ENCODE measurements at places on chromosomes 1 and 21.

- DNase-seq, result no peak
These were observed 33.6 kb downstream of the COL18A1 start for GRCh38 chr21:45438391-45439145.

DNA sequence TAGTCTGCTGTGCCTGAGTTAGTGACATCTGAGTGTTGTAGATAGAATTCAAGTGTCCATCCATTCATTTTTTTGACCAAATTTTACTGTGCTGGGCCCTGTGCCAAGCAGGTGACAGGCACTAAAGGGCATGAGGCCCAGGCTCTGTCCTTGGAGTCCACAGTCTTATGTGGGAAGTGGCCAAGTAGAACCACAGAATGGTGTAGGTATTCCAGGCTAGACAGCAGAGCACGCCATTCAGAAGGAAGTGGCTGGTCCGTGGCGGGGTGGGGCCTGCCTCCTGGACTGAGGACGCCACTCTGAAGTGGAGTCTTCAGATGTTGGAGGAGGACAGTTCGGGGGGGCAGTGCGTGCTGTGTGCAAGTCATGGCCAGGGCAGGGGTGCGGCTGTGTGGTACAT lies 68.9 kb upstream of the ACTL8 start:
- no peak for DNase-seq

DNA sequence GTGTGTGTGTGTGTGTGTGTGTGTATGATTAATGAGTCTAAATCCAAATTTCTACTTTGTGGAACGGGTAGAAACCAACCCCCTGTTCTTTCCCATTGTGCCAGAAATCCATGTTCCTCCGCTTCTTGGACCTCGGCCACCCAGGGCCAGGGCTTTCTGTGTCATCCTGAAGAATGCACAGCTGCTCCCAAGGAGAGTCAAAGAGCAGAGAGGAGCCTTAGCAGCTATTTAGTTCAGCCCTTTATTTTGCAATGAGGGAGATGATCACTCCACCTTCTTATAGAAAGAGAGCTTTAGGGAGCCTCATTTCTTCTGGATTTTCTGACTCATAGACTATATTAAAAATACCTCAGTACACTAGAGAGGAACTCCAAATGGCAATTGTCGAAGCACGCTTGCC lies 489.3 kb upstream of the VAMP3 start:
- no peak for DNase-seq

DNA sequence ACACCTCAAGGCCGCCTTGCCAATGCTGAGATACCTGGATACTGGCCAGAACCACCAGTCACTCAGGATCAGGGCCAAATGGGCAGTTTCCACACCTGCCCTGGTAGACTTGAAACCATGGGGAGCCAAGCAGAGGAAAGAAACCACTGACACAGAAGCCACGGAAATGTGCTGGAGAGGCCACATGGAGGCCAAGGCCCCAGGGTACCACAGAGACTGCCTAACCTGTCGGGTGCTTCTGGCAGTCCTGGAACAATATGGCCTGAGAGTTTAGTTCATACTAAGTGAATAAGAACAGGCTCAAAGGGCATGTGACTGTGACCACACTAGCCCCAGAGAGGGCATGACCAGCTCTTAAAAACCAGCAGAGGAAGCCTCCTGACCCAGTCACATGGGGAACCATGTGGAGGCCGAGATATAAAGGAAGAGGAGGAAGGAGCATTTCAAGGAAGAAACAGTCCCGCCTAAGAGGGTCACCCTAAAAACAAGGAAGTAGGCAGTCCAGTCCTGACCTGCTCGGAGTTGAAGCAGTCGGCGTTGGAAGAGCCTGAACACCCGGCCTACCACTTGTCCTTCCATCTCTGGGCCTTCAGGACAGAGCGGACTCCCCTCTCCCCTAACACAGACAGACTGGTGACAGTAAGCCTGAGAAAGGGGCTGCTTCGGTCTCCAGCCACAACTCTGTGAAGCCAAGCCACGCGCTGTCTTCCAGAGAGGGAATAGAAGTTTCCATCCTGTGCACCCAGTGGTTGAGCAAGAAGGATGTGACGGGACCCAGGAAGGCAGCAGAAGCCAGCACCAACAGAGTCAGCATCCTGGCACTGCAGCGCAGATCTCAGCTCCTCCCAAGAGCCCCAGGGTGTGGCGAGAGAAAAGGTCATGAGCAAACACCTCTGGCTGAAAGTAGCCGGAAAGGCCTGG lies at the start of gene DENND2D:
TSS of gene DENND2D (minus strand) at position 766 of the 921 bp plus-strand sequence. CDS start at position 579, 187 bp downstream.
- DNase-seq, result no peak

DNA sequence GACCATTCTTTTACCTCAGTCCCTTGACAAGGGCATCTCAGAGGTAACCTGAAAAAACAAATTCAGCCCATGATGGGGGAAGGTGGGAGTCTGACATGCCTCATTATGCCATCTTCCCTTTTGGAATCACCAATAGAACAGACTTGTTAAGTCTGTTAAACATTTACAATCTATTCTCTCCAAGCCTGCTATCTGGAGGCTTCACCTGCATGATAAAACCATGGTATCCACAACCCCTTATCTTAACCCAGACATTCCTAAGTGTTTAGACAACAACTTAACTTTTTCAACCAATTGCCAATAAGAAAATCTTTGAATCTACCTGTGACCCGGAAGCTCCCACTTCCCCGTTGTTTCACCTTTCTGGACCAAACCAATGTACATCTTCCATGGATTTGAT lies 233.0 kb upstream of the CACYBP start:
- no peak for DNase-seq

- DNase-seq, result no peak
These were observed 186.5 kb downstream of the DYRK1A start for GRCh38 chr21:37553078-37553481.

GRCh38 chr1:72631449-72631848 lies 349.1 kb upstream of the NEGR1 start:
- DNase-seq, result no peak

DNA sequence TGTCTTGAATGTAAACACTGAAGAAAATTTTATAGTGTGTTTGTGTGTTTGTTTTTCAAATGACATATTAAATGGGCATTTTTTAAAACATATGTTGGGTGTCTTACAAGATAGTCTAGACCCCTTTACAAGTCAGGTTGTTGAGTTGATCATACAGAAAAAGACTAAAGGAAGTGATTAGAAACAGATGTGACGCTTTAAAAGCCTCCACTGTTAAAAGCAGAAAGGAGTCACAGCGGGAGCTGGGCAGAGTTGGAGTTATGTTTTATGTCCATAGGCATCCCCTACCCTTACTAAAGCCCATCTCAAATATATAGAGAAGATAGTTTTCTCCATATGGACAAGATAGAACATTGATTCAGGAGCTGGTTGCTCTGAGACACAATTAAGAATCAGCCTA lies 393.9 kb downstream of the PLPP3 start:
- no peak for DNase-seq

- no peak for DNase-seq
These were observed 56.4 kb downstream of the AHCTF1 start for GRCh38 chr1:246875041-246876026.

All from stimulated activated CD4-positive, alpha-beta T cell treated with anti-CD3 and anti-CD28 coated beads, TNF-alpha, amount 100 ng/mL, for 4 hours (primary cell).